ENCODE measurements at places on chromosomes 13 and 19.

- DNase-seq, result no peak
Measured at GRCh38 chr19:22545751-22546150, 88.4 kb upstream of the ZNF492 start.

GRCh38 chr19:17829855-17830566, 8.7 kb upstream of the INSL3 start:
- no peak for DNase-seq

GRCh38 chr13:28106976-28107375, 6.6 kb upstream of the FLT3 start:
- DNase-seq, result no peak

DNA sequence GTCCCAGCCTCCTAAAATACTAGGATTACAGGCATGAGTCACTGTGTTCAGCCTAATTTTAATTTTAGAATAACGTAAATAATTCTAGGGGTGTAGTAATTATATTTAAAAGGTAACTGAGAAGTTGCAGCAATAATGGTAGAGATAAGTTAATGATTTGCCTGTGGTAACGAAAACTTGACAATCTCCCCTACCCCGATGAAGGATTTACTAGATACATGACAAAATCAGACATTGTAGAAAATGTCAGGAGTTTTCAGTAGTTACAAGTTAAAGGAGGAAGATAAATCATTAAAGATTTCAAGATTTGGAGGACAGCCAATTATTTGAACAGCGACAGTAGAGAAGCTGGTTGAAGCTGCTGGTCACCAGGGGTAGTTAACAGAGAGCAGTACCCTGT, 652.2 kb upstream of the PCDH20 start:
- DNase-seq, result no peak
